Coronary artery (tissue), 2 donors: ENCODE measurements at places on chromosomes 16 and 17.
A peak's percentile ranks its signal among the peaks of the same experiment; 100 is the strongest.

- DNase-seq, result no peak
Observed at GRCh38 chr16:14569213-14569612, 60.8 kb downstream of the PARN start.

DNA sequence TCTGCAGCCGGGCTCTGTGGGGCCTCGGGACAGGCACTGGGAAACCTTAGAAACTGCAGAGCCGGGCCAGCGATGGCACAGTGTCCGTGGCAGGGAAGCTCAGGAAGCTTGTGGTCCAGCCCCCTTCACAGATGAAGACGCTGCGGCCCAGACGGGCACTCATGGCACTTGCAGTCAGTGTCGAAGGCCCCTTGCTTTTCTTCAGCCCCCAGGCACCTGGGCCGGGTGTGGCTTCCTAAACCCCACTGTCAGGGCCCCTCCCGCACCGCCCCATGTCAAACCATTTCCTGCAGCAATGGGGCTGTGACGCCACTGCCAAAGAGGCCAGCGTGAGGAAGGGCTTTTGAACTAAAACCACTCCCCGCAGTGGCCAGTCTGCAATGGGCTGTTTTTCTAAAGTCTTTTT lies 164.0 kb downstream of the LAT start:
- no peak for DNase-seq

DNA sequence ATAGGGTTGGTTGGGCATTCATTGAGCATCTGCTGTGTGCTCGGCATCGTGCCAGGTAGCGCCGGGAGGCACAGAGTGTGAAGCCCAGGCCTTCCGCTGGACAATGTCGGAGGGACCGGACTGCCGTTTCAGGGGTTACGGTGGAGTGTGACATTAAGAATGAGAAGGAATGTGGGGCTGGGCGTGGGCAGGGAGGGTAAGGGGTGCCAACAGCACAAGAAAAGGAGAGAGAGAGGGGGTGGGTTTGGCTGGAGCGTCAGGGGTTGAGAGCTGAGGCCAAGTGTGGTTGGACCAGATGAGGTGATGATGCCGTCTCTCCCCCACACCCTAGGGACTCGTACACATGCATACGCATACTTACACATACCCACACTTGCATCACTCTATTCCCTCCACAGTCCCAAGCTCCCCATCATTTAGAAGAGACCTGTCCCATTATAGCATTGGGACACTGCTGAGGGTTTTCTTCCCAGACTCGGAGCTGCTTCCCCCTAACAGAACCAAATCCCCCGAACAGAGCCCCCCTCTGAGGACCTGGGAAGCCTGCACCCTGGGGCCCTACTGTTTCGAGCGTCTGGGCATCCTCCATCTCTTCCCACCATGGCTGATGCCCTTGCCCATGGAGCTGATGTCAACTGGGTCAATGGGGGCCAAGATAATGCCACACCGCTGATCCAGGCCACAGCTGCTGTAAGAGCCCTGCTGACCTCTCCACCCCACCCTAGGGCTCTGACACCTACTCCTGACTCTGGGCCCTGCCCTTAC lies 3.3 kb upstream of the KCTD11 start:
- no peak for DNase-seq

DNA sequence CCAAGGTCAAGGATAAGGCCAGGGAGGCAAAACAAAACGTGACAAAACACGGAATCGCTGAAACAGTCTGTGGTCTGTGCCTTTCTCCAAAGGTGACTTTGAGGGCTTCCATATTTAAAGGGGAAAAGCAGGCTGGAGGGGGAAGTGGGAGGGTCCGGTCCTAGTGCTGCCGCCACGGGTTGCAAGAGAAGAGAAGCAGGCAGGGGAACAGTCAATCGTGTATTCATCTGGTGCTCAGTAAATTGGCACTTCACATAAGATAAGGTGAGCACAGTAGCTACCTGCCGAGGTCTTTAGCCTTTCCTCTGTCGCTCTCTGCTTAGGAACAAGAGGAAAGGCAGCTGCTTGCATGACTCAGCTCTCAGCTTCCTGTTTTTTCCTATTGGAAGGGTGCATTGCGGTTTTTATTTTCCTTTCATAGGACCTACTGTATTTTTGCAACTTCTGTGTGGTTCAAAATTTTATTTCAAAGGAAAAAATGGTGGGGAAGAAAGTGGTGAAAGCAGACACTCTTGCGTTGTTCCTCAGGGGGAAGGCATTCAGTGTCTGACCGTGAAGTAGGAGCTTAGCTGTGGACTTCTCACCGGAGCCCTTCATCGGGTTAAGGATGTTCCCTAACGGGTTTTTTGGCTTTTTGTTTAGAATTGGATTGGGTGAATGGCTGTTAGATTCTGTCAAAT lies 7.1 kb upstream of the LGALS3BP start:
- DNase-seq, result no peak

DNA sequence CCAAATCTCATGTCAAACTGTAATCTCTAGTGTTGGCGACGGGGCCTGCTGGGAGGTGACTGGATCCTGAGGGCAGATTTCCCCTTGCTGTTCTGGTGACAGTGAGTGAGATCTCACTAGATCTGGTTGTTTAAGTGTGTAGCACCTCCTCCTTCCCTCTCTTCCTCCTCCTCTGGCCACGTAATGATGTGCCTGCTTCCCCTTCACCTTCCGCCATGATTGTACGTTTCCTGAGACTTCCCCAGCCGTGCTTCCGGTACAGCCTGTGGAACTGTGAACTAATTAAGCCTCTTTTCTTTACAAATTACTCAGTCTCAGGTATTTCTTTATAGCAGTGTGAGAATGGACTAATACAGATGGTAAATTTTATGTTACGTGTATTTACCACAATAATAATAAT lies 49.2 kb downstream of the METTL16 start:
- DNase-seq, result no peak

- no peak for DNase-seq
Observed at GRCh38 chr17:1496869-1497268, 4.4 kb upstream of the MYO1C start.

DNA sequence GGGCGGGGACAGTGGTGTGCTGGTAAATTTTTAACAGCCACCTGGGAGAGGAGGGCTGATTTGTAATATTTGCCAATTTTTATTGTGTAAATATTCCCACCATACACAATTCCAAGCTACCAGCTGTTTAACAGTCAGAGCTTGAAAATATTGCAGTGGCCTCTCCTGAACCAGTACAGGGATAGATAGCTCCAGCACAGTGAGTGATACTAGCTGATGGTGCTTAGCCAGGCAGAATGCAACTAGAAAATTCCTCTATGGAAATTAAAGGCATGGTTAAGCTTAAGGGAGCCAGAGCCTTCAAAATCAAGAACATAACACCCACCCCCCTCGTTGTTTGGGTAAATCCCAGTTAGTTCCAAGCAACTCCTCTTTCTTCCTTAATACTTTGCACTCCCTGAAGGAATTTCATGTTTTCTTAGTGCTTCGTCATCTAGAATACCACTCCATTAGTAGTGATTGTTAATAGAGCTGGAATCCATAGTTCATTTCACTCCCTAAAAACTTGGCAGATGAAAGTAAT lies 96.6 kb downstream of the CYB561 start:
- no peak for DNase-seq

DNA sequence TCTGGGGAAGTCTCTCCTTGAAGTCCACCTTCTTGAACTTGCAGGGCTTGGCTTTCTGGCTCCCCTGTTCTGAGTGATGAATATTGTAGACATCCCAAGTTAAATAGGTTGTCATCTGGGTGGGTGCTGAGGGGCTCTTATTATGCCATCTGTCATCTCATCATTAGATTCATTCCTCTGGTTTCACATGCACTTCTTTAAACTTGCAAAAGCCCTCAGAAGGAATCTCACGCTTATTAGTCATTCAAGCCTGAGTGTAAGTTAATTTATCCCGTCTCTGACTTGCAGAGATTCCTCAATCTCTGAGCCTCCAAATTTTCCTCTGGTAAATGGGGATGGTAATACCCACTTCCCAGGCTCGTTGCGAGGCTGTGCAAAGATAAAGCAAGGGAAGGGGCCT lies 5.7 kb downstream of the MGAT5B start:
- no peak for DNase-seq

GRCh38 chr17:81116704-81117103 lies 48.6 kb upstream of the PVALEF start:
- no peak for DNase-seq

GRCh38 chr17:39666601-39667261 lies 1.5 kb upstream of the PNMT start:
- peak; percentile 85 for DNase-seq

DNA sequence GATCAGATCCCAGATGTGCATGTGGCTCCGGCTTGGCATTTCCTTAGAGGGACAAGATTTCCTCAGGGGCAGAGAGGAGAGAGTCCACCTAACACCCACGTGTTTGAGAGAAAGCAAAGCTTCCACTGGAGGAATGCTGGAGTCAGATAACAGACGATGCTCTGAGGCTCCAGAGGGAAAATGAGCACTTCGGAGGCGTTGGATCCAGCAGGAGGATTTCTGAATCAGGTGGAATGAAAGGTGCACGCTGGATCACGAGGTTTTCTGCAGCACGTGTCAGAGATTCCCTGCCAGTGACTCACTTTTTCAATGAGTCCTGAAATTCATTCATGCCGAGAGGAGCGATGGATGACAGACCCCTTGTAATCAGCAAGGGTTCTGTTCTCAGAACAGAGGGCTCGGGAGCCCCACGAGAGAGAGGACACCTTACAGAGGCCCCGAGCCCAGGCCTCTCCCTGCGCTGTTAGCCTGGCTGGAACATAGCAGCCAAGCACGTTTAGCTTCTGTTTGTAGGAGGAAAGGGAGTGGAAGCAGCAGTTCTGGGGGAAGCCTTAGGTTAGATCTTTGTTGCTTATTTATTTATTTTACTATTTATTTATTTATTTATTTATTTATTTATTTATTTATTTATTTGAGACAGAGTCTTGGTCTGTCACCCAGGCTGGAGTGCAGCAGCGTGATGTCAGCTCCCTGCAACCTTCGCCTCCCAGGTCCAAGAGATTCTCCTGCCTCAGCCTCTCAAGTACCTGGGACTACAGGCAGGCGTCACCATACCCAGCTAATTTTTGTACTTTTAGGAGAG lies 49.3 kb upstream of the JPH3 start:
- DNase-seq, result no peak

DNA sequence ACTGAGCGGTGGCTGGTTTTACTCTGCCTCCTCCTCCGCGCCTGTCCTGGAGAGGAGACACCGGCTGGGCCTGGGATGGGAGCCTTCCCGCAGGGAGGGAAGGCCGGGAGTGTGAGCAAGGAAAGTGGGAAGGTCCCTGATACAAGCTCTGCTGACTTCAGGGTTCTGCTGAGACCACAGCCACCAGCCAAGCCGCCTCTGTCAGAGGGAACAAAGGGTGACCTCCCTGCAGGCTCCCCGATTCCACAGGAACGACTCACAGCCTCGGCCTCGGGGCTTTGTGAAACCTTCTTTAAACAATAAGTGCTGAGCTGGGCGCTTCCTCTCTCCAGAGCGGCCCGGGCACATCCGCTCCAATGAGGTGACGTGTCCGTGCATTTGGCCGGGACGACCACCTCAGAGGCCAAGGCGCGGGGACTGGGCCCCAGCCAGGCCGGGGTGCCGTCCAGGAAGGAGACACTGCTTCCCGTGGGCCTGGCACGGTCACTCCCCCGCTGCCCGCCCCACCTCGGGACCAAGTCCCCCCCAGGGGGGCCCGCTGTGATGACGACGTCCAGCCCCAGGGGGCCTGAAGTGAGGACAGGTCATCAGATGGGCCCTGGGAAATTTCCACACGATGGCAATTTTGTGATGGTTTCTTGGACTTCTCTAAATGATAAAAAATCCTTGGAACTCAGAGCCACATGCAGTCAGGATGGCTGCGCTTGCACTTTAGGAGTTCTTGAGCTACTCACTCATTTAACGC lies 11.8 kb upstream of the CIBAR2 start:
- DNase-seq, result peak; percentile 96

DNA sequence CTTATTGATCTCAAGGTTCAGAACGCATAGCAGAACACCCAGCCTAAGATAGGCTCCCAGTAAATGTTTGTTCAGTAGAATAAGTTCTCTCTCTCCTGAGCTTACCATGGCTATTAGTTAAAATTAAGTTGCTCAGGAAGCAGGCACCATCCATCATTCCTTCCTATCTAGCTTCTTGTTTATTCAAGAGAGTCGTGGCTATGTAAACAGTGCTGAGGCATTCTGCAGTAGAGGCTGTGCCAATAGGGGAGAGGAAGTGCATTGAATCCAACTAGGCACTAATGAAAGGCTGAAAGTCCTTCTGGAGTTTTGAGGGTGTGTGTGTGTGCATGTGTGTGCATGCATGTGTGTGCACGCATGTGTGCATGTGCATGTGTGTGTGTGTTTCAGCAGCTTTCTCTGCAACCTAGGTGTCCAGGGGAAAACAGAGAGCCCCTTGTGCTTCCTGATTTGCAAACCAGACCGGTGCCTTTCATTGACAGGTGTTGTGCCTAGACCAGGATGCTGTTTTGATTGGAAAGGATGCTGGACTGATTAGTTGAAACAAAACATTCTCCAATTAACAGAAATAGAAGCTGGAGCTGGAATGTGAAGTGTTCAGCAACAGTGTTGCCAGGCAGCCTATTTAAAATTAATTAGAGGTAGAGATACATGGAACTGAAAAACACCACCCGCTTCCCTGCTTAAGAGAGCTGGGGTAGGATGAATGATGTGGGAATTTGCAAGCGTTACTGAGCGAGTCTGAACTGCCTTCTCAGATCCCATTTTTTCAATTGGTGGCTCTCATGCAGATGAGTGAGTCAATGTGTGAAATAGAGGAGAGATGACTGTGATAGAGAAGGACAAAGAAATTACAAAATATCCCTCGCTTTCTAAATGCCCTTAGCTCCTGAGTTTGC lies 103.3 kb upstream of the CLEC3A start:
- no peak for DNase-seq

DNA sequence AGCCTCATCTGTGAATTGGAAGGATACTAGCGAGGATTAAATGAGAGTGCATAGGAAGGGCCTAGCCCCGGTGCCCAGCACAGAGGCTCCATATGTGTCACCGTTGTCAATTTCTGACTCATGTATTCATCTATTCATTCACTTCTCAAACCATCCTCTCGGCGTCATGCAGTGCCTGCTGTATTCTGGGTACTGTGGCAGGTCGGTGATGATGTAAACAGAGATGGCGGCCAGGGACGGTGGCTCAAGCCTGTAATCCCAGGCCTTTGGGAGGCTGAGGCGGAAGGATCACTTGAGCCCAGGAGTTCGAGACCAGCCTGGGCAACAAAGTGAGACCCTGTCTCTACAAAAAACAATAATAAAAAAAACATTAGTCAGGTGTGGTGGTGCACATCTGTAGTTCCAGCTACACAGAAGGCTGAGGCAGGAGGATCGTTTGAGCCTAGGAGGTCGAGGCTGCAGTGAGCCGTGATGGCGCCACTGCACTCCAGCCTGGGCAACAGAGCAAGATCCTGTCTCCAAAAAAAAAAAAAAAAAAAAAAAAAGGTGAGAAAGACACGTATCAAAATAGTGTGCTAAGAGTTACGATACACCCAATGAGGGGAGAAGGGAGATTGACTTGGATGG lies 4.3 kb upstream of the PPP1R1B start:
- DNase-seq, result no peak

- no peak for DNase-seq
Observed at GRCh38 chr16:67429799-67430503, 970 bp upstream of the HSD11B2 start.
